ENCODE measurements at places on chromosomes 6 and 20.
A peak's percentile ranks its signal among the peaks of the same experiment; 100 is the strongest.

DNA sequence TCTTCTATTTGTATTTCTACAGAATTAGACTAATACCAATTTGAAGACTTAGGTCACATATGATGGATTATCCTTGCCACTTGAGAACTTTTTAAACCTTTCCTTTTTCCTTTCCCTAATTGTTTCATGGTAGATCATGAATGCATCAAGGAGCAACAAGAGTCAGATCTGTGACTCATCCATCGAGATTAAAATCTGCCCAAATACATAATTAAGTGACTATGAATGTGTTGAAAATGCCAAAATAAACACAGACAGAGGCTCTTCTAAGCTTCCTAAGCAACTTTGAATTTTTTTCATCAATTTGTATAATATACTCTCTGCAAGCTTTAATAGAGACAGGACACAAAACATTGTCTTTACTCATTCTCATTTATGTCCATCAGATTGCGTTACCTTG is 23.5 kb upstream of the HTR1E start:
- no peak for DNase-seq

DNA sequence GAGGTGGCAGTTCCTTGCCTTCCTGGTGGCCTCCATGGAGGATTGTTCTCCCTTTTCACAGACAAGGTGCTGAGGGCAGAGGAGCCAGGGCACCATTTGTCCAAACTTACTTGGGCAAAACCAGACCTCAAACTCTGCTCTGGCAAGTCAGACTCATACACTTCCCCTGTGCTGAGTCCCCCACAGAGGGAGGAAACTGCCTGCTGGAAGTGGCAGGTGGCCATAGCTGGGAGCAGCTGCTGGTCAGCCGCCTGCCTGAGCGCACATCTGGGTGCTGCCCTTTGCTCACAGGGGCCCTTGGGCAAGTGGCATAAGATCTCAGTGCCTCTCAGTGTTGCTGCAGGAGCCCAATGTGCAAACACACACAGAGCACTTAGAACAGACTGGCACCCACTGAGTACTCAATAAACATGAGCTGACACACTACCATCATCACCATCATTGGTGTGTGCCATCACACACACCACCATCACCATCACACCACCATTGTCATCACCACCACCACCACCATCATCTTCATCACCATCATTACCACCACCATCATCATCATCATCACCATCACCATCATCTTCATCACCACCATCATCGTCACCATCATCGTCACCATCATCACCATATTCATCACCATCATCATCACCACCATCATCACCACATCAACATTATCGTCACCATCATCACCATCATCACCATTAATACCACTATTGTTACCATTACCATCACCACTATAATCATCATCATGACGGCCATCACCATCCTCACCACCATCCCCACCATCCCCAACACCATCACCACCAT is 17.6 kb downstream of the NOL4L start:
- DNase-seq, result no peak

GRCh38 chr20:48326868-48327267 is 500.9 kb downstream of the PREX1 start:
- DNase-seq, result no peak

GRCh38 chr6:76707630-76708029 is 635.2 kb upstream of the IMPG1 start:
- no peak for DNase-seq

DNA sequence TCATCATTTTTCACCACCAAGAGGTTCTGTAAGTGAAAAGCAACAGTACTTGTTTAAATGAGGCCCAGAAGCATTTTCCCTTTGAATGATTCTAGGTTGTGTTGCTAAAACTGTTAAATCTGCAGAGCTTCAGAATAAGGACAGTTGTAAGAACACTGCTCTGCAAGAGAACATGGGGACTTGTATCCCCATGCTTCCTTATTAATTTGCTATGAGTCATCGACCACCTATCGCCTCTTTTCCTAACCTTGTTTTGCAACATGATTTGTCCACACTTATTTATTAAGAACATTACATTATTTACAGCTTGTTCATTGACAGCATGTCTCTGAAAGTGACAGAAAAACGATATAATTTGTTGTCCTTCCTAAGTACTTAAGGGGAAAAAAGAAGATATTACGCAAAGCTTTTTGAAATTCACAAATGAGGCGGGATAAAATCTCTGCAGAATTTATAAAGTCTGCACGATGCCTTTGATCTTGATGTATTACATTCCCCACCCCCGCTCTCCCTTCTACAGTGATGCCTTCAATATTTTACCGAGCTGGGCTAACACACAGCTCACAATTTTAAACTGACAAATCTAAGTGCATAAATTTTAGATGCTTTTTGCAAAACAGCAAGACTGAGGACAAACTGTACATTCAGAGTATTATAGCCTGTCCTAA is 220.0 kb upstream of the SPTLC3 start:
- no peak for DNase-seq

- DNase-seq, result no peak
Observed at GRCh38 chr6:116152620-116153019, 26.7 kb upstream of the COL10A1 start.

GRCh38 chr6:101537753-101538316 is 144.3 kb downstream of the GRIK2 start:
- DNase-seq, result no peak

DNA sequence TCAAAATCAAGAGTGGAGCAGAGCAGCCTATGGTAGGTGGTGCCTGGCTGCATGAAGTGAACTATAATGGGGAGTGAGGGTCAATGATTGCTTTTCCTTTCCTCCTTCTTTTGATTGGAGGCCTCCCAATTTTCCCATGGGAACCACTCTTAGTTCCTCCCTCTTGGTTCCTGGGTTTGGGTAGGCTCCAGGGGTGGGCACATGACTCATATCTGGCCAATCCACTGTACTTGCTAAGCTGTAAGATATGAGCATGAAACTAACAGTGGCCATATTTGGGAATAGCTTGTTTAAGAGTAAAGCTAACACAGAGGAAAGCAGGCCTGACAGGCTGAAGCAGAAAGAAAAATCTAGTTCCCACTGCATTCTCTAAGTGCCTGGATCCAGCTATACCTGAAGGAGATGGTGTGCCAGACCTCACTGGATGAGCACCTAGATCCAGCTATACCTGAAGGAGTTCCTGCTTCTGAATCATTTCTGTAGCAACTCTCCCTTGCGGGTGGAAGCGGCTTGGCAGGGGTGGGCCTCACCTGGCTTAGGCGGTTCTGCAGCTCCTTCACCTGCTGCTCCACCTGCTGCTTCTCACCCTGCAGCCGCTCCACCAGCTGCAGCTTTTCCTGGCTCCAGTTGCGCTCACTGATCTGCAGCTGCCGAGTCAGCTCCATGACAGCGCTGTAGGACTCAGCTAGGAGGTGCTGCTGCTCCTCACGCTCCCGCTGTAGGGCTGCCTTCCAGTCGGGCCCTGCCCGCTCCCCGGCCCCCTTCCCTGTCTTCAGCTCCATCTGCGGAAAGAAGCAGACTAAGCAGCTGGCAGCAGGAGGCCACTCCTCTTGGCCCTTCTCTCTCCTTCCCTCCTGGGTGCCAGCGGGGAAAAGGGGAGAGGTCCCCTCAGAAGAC is 29.0 kb upstream of the DSN1 start:
- DNase-seq, result no peak

DNA sequence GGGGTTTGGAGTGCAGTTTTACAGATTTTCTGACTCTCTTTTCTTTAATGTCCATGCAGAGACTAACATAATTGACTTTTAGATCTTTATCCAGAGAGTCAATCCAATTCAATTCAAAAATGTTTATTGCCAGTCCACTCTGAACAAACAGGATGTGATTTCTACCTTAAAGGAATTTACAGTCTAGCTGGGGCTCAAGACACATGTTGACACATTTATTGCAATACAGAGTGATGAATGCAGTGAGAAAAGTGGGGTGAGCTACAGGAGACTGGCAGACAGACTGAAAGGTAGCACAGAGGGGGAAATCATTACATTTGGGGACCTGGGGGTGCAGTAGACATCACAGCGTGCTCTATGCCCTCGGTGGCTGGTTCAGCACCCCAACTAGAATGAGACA is 193.9 kb downstream of the SLC24A3 start:
- no peak for DNase-seq

GRCh38 chr6:127403636-127404035 is 55.6 kb downstream of the KIAA0408 start:
- DNase-seq, result no peak

DNA sequence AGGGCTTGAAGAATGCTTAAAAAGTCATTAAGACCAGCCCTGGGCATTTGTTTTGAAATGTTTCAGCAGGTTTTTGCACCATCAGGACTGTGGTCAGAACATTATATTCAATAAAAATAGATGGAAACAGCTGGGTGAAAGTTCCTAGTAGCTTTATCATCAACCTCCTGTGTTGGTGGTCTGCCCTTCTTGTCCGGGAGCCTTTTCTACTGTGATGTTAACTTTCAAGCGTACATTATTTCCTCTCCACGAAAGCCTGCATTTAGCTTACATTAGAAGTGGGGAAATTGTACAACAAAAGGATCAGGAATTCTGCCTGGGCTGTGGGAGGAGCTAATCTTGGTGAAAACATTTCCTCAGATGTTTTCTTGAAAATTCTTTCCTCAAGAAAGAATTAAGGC is 71.1 kb downstream of the LAMA4 start:
- no peak for DNase-seq

- no peak for DNase-seq
Observed at GRCh38 chr6:68695838-68696237, 60.8 kb downstream of the ADGRB3 start.

- no peak for DNase-seq
Observed at GRCh38 chr6:82521369-82521768, 157.8 kb downstream of the TPBG start.

- DNase-seq, result no peak
Observed at GRCh38 chr6:15025446-15025845, 220.4 kb upstream of the JARID2 start.

GRCh38 chr6:137231895-137232294 is 12.7 kb upstream of the IFNGR1 start:
- no peak for DNase-seq

- no peak for DNase-seq
Observed at GRCh38 chr6:106452628-106453027, 92.1 kb downstream of the CRYBG1 start.

DNA sequence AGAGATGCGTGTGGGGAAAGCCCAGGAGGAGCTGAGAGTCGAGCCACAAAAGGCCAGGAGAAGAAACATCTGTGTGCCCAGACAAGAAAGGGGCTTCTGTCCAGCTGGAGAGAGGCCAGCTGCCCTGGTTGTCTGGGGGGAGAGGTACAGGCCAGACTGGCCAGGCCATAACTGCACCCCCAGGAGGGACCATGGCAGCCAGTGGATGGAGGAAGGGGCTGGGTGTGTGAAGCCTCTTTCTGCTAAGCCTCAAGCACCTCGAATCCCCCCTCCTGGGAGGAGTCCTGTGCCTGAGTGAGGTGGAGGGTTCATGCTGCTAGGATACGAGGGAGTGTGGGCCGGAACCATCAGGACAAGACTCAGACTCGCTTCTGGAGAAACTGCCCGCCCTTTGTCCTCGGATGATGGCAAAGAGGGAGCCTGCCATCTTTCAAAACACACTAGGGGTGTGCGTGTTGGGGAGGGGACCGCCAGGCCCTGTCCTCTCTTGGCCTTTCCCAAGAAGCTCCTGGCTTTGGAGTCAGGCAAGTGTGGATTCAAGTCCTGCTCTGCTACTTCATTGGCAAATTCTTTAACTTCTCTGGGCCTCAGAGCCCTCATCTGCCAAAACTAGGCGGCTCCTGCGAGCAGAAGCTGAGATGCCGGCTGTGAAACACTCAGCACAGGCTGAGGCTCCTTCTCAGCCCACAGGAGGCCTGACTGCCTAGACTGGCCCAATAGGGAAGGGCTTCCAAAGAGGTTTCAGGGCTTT is 90.3 kb downstream of the ASXL1 start:
- DNase-seq, result no peak

DNA sequence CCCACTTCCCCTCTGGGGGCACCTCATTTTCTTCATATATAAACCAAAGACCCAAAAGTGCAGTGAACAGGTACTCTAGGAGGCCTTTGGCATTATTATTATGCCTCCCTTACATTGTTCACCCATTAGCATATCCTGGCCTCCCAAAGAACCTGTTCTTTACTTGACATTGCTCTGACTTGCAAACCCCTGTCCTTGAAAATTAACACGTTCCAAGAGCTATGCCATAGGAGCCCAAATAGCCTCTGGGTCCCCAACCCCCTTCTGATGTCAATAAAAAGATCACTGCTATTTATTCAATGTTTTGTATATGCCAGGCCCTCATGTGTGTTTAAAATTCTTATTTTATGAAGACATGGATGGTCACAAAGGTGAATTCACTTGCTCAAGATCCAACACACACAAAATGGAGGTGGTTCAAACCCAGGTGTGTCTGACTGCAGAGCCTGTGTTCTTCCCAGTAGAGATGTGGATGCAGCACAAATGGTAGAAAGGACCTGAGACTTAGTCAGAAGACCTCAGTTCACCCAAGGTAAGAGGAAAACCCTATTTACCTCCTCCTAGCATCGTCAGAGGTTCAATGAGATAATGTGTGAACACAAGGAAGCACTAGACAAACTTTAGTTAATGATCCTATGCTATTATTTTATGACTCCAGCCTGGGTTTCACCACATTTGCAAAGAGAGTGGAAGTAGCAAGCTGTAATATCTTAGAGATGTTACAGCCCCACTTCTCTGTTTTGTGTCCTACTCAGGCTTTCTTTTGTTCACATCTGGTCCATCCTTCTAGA is 36.6 kb downstream of the BCL2L1 start:
- no peak for DNase-seq

DNA sequence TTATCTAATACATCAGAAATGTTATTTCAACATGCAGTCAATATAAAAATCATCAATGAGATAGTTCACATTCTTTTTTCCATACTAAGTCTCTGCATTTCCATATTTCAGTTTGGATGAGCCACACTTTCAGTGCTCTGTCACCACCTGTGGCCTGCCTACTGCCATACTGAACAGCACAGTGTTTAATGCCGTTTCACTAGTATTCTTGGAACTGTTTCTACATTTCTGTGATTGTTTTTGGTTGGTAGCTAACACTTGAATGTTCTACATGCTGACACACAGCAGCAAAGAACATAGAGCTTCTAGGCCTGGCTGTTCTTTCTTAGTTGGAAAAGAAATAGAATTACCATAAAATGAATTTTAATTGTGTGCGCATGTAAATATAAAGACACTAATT is 61.4 kb upstream of the KIF25 start:
- DNase-seq, result no peak

DNA sequence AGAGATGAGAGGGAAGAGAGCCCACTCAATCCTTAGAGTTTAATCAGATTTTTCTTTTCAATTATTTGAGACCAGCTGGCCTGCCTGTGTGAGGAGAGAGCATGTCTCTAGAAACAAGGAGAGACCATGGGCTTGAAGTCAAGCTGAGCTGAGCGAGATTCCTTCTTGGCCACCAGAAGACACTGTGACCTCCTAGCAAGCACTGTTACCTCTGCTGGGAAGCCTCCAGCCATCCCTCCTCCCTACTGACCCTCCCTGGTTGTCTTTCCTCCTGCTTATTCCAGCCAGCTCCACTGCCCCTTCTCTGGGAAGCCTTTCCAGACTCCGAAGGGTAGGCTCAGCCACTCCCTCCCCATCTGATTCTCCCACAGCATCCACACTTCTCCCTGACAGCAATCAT is 110.0 kb downstream of the SCML4 start:
- no peak for DNase-seq

- DNase-seq, result peak; percentile 90
Observed at GRCh38 chr20:62926229-62927127, at the start of gene DIDO1. Gene DIDO1 (minus strand): TSS chr20:62926505.

Data from activated naive CD4-positive, alpha-beta T cell treated with Interleukin-2 at 50 U/mL for 16 hours (primary cell).